Foreskin melanocyte (primary cell): ENCODE measurements at places on chromosomes 12 and 14.
A peak's percentile ranks its signal among the peaks of the same experiment; 100 is the strongest.

DNA sequence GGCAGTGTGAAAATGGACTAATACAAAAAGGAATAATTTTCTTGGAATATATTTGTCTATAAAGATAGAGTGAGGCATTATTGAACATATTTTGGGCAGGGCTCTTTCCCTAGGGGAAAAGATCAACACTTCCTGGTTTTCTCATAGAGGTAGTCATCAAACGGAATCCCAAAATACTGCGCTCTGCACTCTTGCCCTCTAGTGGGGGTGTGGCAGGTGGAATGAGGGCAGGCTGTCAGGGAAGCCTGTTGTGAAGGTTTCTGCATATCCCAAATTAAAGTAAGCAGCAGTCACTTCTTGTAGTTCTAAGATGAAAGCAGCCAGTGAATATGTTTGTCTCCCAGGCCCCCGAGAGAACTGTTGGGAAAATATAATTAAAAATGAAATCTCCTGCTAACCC is 666.8 kb upstream of the TMEM132C start:
- no peak for DNase-seq

GRCh38 chr12:59066445-59066844 is 146.1 kb upstream of the LRIG3 start:
- no peak for DNase-seq

DNA sequence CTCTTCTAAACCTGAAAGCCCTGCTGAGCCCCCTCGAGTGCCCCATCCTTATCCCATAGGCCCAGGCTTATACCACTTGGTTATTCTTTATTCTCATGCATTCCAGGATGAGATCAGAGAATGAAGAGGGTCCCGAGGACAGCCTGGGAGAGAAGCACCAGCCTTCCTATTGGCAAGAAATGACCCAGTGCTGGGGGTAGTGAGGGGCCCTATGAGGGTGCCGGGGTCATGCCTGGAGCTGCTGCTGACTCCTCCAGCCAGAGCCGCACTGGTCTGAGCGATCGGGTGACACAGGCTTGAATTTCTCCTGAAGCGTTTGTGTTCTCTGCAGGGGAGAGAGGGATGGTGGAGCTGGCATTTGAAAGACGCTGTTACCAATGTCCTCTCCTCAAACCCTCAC is 18.1 kb downstream of the MORN3 start:
- DNase-seq, result no peak

DNA sequence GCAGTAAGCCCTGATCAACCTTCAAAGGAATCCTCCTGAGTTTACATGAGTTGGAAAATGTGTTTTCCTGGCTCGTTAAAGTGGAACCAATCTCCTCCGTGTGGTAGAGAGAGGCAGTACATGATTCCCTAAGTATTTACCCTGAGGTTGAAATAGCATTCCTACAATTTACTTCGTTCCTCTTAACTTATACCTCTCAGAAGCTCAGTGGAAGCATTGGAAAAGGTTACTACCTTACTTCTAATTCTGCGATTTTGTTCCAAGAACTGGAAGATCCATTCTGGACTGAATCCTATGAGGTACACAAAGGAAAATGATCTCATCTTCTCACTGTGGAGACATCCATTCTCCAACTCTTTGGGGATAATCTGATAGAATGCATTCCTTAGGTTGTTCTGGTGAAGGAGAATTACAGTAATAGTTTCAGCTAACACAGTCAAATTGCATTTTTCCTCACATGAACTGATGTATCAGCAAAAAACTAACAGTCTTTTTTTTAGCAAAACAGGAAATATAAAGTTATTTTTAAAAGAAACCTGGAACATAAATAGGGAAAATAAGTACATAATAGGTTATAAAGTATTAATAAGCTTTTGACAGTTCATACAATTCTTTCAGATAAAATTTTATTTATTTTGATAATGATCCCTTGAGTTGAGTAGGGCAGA is 475.6 kb downstream of the PDZRN4 start:
- DNase-seq, result peak; percentile 32

DNA sequence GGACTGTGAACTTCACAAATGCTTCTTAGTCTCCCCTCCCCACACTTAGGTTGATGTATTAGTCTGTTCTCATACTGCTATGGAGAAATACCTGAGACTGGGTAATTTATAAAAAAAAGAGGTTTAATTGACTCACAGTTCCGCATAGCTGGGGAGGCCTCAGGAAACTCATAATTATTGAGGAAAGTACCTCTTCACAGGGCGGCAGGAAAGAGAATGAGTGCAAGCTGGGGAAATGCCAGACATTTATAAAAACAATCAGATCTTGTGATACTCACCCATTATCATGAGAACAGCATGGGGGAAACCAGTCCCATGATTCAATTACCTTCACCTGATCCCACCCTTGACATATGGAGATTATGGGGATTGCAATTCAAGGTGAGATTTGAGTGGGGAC is 178.8 kb downstream of the SLC38A4 start:
- no peak for DNase-seq

DNA sequence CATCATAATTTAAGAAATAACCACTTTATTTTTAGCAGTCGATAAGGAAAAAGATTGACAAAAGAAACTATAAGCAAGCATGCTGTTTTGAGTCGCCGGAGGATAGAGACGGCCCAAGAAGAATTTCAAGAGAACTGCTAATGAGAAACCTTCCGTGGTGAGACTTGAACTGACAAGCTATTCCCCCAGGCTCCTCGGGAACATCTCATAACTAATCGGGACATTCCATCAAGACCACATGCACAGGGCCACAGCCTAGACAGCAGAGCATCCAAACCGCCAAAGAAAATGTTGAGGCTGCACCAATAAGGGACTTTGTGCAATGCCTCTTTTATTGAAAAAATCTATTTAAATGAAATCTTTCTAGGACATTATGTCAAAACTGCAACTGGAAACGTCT is 51.0 kb downstream of the YEATS4 start:
- no peak for DNase-seq

- DNase-seq, result no peak
Observed at GRCh38 chr12:55932551-55932910, 1.6 kb downstream of the DGKA start.

GRCh38 chr14:28754209-28754985 is 12.2 kb upstream of the FOXG1 start:
- peak; percentile 26 for DNase-seq

DNA sequence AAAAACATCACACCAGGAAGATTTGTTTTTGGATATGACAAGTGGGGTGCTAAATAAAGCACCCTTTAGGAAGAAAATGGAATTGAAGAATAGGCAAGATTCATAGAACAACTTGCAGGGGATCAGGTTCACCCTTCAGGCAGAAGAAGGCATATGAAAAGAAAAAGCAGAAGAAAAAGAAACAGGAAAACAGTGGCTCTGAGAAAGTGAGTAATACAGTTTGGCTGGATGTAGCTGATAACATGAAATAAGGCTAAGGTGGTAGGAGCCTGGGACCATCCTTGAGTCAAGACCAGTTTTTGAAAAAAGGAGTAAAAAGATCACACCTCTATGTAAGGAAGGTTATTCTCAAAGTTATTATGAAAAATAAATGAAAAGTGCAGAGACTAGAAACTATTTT is 42.4 kb downstream of the TRIP11 start:
- DNase-seq, result no peak

DNA sequence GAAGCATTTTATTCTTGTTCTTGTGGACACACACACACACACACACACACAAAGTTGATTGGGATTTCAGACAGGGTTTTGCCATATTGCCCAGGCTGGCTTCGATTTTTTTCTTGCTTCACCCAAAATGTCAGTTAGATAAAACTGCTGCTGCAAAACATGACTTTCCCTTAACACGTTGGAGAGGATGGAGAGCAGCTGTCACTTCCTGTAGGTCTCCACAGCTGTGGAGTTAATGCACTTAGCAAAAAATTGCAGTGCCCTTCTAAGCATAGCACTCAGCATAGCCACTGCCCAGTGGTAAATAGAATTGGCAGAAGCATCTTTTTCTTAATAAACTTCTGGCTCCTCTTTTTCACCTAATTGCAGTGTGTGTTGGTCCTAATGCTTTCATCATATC is 54.5 kb downstream of the PDZRN4 start:
- no peak for DNase-seq

DNA sequence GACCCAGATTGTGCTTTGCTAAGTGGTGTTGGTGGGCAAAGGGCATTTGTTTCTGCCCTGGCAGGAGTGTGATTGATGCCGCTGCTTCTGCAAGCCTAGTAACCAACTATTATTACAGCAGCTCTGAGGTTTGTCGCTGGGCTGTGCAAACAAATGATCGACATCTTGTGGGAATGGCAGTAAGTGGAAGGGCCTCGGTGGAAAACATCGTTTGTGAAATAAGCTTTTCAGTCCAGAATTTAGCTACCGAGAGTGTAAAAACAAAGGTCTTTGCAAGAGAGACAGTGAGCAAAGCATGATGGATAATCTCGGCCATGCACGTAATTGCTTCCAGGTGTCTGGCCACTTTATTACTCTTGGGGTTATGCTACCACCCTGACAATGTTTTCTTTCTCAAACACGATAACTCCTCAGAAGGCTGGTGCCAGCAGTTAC is 397.7 kb upstream of the PRICKLE1 start:
- DNase-seq, result no peak

- DNase-seq, result no peak
Observed at GRCh38 chr12:120125029-120125428, 8.5 kb upstream of the RAB35 start.

GRCh38 chr12:13093191-13093847 is 10.1 kb downstream of the GSG1 start:
- no peak for DNase-seq
